SK-N-DZ (cell line): ENCODE measurements at places on chromosomes 5 and 9.

DNA sequence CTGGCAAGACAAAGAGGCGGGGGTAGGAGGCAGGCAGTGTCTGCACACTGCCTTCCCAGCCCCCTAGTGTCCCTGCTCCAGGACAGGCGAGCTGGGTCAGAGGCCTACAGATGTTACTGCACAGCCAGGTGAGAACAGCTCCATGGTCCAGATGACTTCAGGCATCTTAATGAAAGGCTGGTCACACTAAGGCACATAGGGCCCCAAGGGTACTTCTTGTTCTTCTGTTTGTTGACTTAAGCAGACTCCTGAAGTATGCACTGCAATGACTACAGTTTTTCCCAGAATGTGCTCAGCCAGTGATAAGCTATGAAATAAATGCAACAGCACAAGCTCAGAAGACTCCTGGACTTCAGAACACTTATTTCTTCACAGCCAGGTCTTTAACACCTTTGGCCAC, 27.4 kb downstream of the ATPSCKMT start:
- no peak for DNase-seq

DNA sequence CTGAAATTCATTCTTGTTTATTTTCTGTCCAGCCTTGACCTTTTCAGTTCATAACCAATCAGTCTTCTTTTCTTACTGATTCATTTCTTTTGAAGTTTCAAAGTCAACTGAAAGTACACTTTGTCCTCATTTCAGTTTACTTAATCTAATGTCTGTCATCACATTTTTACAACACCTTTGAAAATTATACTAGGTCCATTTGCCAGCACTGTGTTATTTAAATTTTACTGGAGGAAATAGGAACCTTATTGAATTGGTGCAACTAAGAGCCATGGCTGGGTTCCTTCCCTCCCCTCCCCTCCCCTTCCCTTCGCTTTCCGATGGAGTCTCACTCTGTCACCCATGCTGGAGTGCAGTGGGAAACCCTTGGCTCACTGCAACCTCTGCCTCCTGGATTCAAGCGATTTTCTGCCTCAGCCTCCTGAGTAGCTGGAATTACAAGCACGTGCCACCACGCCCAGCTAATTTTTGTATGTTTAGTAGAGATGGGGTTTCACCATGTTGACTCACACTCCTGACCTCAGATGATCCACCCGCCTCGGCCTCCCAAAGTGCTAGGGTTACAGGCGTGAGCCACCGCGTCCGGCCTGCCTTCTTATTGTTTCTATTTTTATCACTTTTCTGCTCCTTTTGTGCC, 6.3 kb downstream of the RMI1 start:
- DNase-seq: no peak

- no peak for DNase-seq
Observed at GRCh38 chr5:107319901-107320300, 350.8 kb downstream of the EFNA5 start.

DNA sequence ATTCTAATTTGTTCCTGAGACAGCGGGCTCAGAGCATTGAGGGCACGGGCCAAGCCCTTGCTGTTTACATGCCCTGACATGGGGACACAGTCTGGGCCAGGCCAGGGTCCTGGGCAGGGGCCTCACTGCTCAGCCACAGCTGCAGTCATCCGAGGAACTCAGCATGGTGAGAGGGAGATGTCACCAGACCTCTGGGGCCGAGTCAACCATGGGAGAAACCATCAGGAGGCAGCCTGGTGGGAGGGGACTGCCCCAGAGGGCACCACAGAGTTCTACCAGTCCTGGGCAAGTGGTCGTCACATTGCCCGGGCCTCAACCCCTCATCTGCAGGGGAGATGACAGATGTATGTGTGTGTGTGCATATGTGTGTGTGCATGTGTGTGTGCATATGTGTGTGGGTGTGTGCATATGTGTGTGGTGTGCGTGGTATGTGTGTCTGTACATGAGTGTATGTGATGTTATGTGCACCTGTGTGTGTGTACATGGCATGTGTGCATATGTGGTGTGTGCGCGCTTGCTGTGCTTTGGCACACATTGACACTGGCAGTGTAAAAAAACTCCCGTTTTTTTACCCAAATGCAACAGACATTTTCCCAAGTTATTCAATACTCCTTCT, 42.4 kb upstream of the TMEM250 start:
- no peak for DNase-seq

- no peak for DNase-seq
Observed at GRCh38 chr5:35881758-35882157, 25.1 kb downstream of the IL7R start.

DNA sequence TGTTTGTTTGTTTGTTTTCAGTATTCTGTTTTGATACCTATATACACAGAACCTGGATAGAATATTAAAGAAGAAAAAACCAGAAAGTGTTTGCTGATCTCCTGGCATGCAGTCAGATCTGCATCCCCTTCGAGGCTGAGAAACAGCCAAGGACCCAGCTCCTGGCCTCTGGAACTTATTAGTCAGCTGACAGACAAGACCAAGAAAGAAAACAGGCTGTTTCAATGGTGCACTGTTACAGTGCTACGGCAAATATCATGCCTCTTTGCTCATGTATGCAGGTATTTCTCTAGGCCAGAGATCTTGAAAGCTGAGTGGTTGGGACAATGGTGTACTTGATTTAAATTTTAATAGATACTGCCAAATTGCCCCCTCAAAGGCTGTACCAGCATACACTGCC, 95.0 kb downstream of the C5orf15 start:
- DNase-seq: no peak

DNA sequence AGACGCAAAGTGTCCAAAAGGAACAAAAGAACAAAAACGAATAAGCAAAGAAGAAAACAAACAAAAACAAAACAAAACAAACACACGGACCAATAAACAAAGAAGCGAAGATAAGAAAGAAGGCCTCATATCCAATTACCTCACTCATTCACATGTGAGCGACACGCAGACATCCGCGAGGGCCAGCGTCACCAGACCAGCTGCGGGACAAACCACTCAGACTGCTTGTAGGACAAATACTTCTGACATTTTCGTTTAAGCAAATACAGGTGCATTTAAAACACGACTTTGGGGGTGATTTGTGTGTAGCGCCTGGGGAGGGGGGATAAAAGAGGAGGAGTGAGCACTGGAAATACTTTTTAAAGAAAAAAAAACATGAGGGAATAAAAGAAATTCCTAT, 28.3 kb upstream of the WWC1 start:
- DNase-seq: no peak

- DNase-seq: no peak
Observed at GRCh38 chr5:15587916-15588315, 87.9 kb downstream of the FBXL7 start.

DNA sequence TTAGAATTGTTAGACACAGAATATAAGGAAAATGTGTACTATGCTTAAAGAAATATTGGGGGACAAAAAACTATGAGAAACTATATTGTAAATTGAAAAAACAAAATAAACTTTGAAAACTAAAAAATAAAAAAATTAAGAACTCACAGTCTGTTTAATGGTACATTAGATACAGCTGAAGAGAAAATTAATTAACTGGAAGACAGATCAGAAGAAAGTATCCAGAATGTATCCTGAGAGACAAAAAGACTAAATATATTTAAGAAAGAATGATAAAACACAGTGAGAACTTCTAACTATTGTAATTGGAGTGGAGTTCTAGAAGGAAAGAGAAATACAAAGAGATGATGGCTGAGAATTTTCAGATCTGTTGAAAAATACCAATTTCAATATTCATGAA, 57.6 kb upstream of the SH3PXD2B start:
- DNase-seq: no peak

DNA sequence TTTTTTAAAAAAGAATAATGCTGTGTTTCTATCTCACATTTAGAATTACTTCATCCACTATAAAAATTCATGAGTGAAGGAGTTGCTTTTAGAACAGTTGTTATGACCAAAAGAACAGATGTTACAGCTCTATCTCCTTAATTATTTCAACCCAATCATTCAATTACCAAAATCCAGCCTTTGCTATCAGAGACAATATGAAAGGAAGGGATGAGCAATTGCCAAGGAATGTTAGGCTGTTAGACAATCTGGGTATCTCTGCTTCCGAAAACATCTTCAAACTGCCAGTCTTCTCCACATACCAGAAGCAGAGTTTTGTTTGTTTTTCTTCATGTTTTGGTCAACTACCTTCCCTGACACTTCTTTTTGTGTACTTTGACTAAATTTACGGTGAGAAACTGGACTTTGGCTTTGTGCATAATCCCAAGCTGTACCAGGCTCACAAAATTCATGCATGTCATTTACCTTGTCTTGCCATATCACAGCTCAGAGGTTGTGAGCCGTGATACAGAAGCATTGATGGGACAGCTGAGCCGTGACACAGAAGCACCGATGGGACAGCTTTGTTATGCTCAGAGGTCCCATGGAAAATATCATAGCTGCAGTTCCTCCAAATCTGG, 405.5 kb downstream of the KIF4B start:
- no peak for DNase-seq

- DNase-seq: no peak
Observed at GRCh38 chr5:35129921-35130485, 82.3 kb upstream of the AGXT2 start.

DNA sequence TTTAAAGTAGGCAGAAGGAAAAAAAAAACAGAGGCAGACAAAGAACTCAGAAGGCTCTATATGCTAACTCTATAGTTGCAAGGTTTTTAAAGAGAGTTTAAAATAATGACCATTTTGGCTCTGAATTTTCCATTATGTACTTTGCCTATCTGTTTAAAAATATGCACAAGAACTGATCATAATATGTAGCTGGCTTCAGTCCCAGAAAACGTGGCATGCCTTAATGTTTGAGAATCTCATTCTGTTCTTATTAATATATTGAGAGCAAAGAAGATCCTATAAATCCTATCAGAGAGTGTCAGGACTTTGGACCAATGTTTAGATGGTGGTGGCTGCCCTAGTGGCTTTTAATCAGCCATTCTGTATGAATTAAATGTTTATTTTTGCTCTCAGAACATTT, 121.5 kb downstream of the JMY start:
- DNase-seq: no peak

- no peak for DNase-seq
Observed at GRCh38 chr9:109579191-109579948, 81.3 kb upstream of the PTPN3 start.

- peak; percentile 62 for DNase-seq
Observed at GRCh38 chr5:36692791-36693763, 86.7 kb downstream of the SLC1A3 start.

DNA sequence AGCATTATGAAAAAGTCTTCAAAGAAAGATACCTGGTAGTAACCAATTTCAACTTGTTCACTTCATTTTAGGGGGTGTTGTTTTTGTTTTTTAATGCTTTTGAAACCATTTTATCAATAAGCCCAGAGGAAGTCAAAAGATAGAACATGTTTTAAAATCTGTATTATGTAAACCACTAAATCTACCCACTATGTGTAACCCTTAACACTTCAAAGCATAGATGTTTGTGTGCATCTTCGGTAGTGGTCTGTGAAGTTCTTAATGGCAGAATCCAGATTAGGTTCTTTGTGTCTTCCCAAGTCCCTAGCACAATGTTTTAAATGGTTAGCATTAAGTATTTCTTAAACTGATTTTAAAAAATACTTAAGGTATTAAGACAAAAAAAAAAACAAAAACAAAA, 6.3 kb downstream of the PLAA start:
- no peak for DNase-seq

GRCh38 chr5:3490957-3491507, 104.6 kb upstream of the IRX1 start:
- no peak for DNase-seq

DNA sequence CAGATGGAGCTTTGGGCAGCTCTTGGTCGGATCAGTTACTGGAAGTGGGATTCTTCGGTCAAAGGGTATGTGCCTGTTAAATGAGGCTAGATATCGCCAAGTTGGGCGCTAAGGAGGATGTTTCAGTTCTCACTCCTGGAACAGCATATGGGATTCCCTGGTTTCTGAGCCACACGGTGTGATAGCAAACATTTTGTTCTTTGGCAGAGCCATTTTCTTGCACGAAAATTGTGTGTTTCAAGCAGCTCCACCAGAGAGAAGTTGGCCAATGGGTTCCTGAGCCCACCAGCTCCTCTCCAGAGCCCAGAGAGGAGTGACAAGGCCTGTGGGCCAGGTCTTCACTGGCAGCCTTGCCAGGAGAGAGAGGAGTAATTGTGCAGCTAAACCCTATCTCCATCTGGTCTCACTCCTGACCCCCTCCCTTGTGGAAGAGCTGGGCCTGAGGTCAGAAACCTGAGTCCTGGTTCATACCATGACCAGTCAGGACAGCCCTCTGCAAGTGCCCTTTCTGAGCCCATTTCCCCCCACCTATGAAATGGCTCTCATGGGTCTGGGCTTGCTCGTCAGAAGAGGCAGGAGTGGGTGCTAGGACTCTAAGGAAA, 10.7 kb upstream of the SLC6A7 start:
- DNase-seq: no peak

GRCh38 chr5:163409384-163409783, 28.0 kb upstream of the CCNG1 start:
- no peak for DNase-seq

- DNase-seq: peak; percentile 43
Observed at GRCh38 chr9:97109194-97109811, 70.4 kb upstream of the CTSV start.

DNA sequence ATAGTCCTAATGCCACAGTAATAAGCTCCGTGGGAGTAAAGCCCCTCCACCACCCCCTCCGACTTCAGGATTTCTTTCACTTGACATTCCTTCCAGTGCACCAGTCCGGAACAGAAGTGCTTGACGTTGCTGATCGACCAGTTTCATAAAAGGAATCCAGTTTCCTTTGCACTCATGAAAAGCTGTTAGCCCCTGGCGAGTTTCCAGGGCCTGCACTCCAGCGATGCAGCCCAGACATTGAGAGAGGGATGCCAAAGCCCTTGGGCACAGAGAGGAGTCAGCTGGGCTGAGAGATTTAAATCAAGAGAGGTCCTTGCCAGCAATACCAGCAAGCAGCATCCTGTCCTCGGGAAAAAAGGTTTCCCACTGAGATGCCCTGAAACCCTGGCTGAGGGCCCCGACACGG, 170.1 kb downstream of the GABBR2 start:
- DNase-seq: no peak

DNA sequence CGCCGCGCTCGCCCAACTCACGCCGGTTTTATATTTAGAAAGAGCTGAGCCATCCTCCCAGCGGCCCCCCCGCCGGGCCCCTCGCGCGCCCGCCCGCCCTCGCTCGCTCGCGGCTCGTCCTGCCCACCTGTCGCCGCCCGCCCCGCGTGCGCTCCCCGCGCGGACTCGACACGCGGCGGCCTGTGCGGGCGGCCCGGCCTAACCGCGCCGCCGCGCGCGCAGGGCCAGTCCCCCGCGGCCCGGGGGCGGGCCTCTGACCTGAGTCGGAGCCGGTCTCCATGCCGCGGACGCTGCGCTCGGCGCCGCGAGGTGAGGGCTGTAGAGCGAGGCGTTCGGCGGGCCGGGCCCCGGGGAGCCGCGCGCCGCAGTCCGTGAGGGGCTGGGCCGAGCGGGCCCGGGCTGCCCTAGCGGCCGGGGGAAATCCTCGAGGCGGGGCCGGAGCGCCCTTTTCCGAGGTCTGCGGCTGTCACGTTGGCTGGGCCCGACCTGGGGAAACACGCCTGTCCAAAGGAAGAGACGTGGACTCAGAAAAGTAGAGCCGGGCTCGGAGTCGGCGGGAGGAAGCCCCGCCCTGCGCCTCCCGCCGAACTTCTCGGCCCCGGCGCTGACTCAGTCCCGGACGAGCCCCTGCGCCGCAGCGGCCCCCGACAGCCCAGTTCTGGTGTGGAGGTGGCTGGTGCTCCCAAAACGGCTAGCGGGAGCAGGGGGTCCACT, at the start of gene ECPAS:
Gene ECPAS, minus strand, starts transcription at position 526 of the 714 bp plus-strand sequence. CDS start 11,465 bp downstream, outside the sequence.
- peak; percentile 75 for DNase-seq

GRCh38 chr5:93497096-93497495, 83.9 kb downstream of the NR2F1-AS1 start:
- DNase-seq: peak; percentile 86
